ENCODE measurements at places on chromosomes 12 and 14. TPM values are rescaled to one million over a fixed set of nuclear protein-coding genes. Genes with fewer than 3 reads are reported as not detected.

GRCh38 chr14:37168721-37169120 lies 3.7 kb downstream of the SLC25A21 start:
- peaks cover 2% of the 10 kb centered on the region for H3K4me1 ChIP-seq
- no peak for DNase-seq
- H3K4me3 ChIP-seq, result no peak overlapping the region
- H3K27me3 ChIP-seq, result peaks cover 12% of the 10 kb centered on the region

GRCh38 chr12:95115641-95116040 lies 42.2 kb upstream of the NR2C1 start:
- no peak overlapping the region for H3K4me3 ChIP-seq
- no peak for DNase-seq
- H3K27me3 ChIP-seq, result no peaks in the 10 kb centered on the region
- no peak overlapping the region for H3K27ac ChIP-seq

DNA sequence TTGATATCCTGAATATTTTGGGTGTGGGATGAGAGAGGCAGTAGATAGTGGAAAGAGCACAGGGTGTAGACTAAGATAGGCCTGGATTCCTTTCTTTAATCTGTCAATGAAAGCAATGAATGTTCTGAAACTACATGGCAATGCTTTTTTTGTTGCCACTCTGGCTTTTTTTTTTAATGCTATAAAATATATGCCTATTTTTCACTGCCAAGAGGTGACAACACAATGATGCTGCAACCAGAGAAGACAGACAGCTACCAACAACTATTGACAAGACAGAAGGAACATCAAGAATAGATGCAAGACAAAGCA lies 9.4 kb downstream of the ANG start:
- H3K27ac ChIP-seq, result no peak overlapping the region
- no peak overlapping the region for H3K4me3 ChIP-seq
- no peaks in the 10 kb centered on the region for H3K27me3 ChIP-seq
- no peaks in the 10 kb centered on the region for H3K36me3 ChIP-seq
- no peak for DNase-seq
- no peaks in the 10 kb centered on the region for H3K4me1 ChIP-seq

DNA sequence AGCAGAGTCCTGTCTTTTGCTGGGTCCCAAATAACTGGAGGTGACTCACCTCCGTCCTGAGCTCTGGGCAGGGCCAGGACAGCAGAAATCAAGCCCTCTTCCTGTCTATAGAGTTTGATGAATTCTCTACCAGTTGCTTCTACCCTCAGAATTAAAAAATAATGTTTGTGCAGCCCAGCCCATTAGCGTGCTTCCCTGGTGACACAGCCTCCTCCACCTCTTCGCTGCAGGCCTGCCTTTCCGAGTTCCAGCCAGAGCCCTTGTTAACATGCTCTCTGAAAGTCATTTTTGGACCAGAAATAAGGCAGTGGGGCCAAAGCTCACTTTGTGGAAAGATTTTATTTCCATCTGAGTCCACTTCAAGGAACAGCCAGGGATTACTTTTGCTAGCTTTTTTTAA lies 94.0 kb downstream of the TBX5 start:
- no peak overlapping the region for H3K4me3 ChIP-seq
- H3K27me3 ChIP-seq, result peaks cover 2% of the 10 kb centered on the region
- H3K36me3 ChIP-seq, result no peaks in the 10 kb centered on the region
- no peak for DNase-seq
- H3K27ac ChIP-seq, result no peak overlapping the region

DNA sequence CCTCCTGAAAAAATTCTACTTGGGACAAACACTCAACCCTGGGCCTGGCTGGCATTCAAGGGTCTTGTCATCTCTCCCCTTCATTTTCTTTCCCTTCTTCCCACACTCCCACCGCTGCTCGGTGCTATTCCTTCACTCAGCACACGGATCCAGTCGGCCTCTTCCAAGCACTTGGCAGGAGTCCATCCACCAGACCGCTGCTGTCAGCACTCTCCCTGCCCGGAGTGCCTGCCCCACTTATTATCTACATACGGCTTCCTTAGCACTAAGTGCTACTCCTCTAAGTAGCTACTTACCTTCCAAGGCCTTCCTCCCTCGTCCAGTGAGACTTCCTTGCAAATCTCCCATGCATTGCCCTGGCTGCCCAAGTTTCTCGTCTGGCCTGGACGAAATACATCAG lies 29.8 kb downstream of the CALM1 start:
- no peak for DNase-seq
- H3K4me3 ChIP-seq, result no peak overlapping the region
- no peak overlapping the region for H3K27ac ChIP-seq
- no peaks in the 10 kb centered on the region for H3K27me3 ChIP-seq
- no peaks in the 10 kb centered on the region for H3K36me3 ChIP-seq

DNA sequence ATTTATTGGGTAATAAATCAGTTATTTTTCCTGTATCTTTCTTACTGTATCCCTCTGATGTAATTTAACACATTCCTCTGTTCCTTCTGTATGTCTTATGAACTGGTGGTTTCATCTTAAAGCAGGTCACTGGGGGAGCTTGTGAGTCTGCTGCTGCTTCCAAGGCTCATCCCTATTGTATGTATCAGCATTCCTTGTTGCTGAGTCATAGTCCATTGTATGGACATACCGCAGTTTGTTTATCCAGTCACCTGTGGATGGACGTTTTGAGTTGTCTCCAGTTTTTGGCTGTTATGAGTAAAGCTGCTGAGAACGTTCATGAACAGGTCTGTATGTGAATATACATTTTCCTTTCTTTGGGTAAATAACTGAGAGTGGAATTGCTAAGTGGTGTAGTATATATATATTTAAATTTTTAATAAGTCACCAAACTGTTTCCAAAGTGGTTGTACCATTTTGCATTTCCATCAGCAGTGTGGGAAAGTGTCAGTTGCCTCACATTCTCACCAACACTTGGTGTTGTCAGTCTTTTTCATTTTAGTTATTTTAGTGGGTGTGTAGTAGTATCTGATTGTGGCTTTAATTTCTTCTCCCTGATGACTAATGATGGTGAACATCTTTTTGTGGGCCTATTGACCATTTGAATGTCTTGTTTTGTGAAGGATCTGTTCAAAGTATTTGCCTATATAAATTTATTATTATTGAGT lies 82.7 kb downstream of the BEGAIN start:
- no peak overlapping the region for H3K27ac ChIP-seq
- no peak for DNase-seq
- H3K4me3 ChIP-seq, result no peak overlapping the region
- no peaks in the 10 kb centered on the region for H3K27me3 ChIP-seq
- H3K4me1 ChIP-seq, result peaks cover 5% of the 10 kb centered on the region

Gene NUP37
- 108 TPM for total RNA-seq

Gene PTHLH
- not detected for total RNA-seq

Gene IL22
- total RNA-seq, result 1.6 TPM

Gene JPH4
- total RNA-seq, result not detected

Measured in activated CD4-positive, alpha-beta T cell treated with anti-CD3 and anti-CD28 coated beads for 36 hours (primary cell).